ENCODE measurements at places on chromosomes 1 and 21.

GRCh38 chr1:174112489-174113162 is 46.7 kb upstream of the RABGAP1L start:
- no peak for DNase-seq

DNA sequence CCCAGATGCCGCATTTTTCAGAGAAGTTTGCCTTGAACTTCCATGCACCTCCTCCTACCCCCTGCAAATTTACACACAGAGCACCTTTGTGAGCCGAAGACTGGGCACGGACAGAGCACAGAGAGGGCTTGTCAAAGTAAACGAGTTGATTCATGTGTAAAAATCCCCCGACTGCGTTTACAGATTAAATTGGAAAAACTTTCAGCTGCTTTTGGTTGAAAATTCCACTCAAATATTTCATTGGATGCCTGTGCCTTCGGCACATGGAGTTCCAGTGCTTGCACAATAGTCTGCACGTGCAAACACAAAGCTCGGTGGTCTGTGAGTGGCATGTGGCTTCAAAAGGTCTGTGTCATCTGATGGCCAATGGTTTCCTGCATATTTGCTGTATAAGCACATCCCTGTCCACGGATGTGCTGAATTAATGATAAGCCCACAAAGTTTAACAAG is 177.5 kb downstream of the SETD4 start:
- no peak for DNase-seq

GRCh38 chr1:21278208-21278859 is 11.9 kb downstream of the ECE1 start:
- DNase-seq, result no peak

DNA sequence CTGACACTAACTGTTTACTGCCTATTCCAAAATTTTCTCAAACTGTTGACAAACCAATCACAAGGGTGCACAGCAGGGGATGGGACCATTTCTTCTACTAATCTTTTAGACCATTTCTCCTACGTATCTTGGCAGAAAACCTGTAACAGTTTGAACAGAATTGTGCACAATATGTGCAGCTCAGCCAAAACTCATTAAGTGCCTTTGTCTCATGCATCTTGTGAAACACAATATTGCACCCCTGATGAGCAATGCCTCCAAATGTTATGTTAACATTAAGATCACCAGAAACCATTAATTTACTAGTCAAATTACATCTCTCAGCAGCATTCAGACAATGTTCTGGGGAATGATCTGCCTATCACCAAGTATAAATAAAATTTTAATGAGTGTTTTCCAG is 247.5 kb downstream of the NRIP1 start:
- no peak for DNase-seq

GRCh38 chr1:231626951-231627614 is 493 bp downstream of the DISC1 start:
- DNase-seq, result peak; percentile 30

DNA sequence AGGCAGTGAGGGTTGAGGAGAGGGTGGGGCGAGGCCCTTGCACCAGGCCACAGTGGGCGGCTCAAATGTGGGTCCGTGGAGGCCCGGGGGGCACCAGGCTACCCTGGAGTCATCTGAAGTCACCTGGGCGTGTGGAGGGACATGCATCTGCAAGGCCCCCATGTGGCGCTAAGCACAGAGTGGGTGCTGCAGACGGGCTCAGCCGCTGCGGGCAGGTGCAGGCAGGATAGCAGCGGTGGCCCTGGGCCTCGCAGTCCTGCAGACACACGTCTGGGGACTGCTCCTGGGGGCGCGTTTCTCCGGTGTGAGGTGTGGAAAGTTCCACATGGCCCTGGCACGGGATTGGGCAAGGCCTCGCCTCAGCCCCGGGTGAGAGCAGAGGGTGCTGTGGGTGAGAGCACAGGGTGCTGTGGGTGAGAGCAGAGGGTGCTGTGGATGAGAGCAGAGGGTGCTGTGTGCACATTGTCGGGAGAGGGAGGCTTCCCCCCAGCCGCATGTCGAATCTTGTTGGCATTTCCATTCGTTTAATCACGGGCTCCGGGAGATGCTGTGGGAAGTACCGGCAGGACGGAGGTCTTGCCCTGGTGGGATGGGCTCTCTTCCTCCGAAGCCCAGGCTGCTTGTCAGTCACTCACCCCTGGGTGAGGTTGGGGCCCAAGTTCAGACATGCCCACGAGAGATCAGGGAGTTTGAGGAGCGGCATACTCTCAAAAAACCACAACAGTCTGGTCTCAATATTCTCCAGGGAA is 46.5 kb downstream of the TP73 start:
- no peak for DNase-seq

- DNase-seq, result no peak
Observed at GRCh38 chr1:33986390-33987095, 122.7 kb downstream of the HMGB4 start.

DNA sequence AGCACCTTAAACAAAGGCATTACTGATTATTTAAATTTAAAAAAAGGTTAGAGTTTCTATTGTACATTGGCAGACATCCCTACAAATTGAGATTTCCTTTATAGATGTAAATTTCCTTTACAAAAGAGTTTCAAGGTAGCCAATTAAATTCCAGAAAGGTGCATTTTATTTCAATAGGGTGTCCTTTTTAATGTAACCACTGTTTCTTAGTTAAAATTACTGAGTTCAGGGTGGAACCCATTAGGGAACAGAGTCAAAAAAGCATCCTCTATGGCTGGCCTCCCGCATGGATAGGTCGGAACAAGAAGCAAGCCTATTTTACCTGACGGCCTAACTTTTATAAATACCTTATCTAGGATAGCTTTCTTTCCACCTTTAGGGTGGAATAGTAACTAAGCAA is 24.4 kb downstream of the TCP10L start:
- no peak for DNase-seq

GRCh38 chr1:170807432-170807831 is 127.9 kb upstream of the MROH9 start:
- DNase-seq, result no peak

DNA sequence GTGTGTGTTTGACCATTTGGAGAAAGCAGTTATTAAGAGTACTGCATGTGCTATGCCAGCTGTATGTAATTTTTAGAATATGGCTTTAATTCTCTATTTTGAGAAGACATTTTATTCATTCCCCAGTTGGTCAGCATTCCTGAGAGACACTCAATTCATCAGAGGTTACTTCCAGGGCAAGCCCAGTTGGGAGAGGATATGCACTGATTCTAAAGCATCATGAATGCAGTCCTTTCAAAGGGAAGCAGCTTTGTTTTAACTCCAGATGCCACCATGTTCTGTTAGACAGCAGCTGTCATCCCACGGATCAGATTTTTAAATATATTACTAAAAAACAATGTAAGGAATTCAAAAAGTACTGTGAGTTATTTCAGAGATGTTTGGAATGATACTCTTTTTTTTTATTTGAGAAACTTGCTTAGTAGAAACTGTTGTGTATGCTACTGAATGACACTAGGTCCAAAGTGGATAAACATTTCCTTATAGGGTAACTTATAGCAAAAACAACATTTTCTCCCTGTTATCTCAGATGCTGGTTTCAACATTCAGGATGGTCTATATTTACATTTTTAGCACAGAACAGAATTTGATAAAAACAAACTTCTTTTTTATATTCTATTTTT is 149.5 kb upstream of the B3GALT2 start:
- no peak for DNase-seq

GRCh38 chr1:155529929-155530328 is 32.7 kb downstream of the ASH1L start:
- DNase-seq, result no peak

DNA sequence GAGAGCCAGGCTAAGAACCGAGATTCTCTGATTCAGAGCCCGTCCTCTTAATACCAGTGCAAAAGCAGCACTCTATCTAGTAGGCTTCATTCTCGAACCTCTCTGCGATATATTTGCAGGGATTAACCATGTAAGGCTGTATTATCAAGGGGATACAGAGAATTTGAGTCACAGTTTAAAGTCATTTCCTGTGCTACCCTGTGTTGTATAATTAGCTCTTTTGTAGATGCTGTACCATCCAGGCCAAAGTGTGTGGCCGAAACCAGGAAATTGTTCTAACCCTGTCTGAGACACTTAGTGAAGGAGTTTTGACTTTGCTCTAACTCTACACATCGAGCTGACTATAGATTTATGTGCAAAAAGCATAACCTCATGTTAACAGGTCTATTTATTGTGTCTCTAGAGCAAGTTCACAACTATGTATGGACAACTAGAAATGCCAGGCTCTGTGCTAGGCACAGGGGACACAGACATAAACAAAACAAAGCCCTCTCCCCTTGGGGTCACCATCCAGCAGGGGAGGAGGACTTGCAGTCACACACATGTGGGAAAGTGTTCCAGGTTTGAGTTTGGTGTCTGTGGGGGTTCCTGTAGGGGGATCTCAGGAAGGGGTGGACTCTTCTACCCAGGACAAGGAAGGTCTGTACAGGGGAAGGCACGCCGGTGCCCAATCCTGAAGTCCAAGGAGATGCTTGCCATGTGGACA is 182.2 kb downstream of the DHRS3 start:
- DNase-seq, result no peak

GRCh38 chr21:21463456-21463855 is 465.2 kb downstream of the NCAM2 start:
- no peak for DNase-seq

DNA sequence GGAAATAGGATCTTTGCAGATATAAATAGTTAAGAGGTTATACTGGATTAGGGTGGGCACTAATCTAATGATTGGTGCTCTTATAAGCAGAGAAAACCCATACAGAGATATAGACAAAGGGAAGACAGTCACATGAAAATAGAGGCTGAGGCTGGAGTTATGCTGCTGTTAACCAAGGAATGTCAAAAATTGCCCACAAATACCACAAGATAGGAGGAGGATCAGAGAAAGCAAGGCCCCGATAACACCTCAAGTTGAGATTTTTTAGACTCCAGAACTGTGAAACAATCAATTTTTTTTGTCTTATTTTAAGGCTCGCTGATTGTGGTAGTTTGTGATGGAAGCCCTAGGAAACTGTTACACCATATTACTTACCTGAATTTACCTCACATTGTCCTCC is 513.2 kb downstream of the COL11A1 start:
- no peak for DNase-seq

DNA sequence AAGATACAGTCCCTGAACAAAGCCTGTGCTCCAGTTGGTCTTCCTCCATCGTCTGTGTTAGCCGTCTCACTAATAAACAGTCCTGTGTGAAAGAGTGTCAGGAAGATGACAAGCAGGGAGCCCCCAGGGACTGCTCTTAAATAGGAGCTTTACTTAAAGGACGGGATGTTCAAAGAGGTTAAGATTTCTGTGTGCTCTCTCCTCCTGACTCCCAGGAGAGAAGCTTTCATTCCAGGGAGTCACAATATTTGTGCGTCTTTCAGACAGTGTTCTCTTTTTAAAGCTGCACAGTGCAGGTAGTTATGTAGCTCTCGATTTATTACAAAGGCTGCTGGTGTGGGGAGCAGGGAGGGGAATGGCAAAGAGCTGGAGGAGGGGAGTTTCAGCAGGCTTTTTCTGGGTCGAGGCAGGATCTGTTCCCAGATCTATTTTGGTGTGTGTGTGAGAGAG is 43.5 kb downstream of the STYXL2 start:
- DNase-seq, result no peak

All from NCI-H1930 (cell line).